Activated CD4-positive, CD25-positive, alpha-beta regulatory T cell (primary cell): ENCODE measurements at places on chromosomes 7 and 10.
A peak's percentile ranks its signal among the peaks of the same experiment; 100 is the strongest.

DNA sequence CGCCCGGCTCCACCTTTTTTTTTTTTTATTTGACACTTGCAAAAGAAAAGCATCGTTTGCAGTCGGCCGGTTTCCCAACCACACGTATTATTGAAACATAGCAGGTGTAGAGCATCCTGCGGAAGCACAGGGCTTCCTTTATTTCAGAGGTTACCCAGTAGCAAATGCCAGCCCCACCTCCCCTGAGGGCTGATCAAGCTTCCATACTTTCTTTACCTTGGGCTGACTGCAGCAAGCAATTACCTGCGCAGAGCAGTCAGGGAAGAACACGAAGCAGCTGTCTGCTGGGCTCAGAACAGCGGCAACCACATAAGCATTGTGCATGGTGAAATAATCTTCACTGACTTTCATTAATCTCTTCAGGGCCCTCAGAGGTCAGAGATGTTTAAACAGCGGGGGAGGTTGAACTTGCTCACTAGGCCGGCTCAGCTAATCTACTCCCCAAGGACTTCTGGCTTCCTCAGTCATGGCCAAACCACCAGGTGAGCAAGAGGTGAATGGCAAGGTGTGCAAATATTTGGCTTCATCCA, 784.7 kb upstream of the AUTS2 start:
- no peak for DNase-seq

GRCh38 chr10:25696013-25696708, 237.9 kb upstream of the MYO3A start:
- DNase-seq = no peak

GRCh38 chr7:98840096-98840495, 29.7 kb downstream of the TMEM130 start:
- no peak for DNase-seq

GRCh38 chr7:151626422-151627115, 106.9 kb upstream of the RHEB start:
- no peak for DNase-seq

GRCh38 chr7:46126675-46127300, 205.7 kb upstream of the IGFBP3 start:
- DNase-seq = no peak

DNA sequence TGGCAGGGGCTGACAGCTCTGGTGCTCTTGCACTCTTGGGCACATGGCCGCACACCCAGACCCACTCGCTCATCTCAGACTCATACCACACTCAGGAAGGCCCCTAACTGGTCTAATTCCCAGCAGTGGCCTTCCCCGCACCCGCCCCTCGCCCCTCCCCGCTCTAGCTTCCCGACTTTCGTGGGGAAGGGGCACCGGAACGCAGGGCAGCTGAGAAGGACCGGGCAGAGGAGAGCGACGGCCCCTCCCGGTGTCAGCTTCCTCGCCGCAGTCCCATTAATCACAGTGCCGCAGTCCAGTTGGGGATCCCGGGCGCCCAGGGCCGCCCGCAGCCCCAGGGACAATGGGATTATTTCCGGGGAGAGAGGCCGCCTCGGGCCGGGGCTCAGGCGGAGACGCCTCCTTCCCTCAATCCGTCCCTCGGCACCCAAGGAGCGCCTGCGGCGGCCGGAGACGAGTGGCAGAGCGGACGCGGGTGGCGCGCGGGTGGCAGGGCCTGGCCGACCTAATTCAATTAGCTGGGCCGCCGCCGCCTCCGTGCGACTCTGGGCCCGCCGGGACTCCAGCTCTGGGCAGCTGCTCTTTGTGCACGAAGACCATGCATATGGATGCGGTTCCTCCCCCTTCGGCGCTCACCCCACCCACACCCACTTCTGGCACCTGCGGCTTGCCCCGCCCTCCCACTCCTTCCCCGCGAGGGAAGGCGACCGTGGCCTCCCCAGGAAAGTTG, 7.8 kb upstream of the TLX1 start:
- DNase-seq = no peak

DNA sequence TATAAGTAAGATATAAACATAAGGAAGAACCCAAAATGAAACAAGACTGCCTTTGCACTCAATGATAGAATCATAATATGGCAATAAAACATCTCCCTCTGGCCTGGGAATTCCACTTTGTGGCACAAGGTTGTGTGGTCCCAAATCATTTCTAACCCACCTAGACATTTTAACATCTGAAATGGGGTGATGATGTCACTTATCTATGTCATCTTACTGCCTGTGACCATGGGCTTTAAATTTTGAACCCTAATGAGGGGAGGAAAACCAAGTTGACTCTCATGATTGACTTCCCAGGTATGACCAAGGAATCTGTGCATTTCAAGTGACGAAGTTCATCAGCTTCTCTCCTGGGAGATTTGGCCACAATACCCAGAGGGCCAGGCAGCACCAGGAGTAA, 24.5 kb upstream of the ACSM6 start:
- DNase-seq = no peak

DNA sequence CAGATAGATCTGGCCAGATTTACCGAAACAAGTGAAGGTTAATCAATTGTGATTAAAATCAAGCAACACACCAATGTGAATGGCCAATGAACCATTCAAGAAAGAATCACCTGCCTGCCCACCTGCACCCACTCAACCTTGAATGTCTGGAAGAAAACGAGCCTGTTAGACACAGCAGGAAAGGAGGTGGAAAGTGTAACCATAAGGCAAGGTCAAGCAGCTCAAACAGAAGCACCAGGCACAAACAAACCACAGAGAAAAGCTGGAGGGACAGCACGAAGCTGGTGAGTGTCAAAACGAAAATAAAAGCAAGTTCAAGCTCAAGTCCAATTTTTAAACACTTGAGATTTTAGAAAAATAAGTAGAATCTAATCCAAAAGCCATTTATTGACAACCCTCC, 64.9 kb downstream of the STEAP1B start:
- no peak for DNase-seq

- no peak for DNase-seq
Measured at GRCh38 chr10:91296471-91296870, 76.0 kb downstream of the PCGF5 start.

DNA sequence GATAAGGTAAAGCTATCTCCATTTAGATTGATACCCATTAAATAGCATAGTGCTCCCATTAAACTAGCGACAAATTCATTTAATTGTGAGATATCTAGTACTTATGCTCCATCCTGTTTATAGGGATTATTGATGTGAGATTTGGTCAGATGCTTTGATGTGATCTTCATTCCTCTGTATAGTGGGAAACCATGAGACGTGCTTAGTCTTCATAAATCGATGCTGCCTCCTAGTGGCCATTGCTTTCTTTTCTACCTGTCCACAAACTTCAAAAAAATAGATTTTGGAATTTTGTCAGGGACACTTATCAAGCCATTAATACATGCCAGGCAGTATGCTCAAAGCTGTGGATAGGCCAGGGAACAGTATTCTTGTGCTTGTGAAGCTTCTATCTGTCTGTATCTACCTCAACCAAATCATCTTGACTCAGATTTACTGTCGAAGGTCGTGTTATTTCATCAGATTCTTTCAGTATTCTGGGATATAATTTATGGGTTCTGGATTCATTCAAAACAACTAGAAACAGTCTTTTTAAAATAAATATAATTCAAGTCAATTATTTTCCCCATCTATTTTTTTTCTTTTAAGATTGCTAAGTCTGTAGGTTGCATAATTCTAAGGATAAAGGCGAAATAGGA, 12.0 kb downstream of the LSM8 start:
- DNase-seq = peak; percentile 13

DNA sequence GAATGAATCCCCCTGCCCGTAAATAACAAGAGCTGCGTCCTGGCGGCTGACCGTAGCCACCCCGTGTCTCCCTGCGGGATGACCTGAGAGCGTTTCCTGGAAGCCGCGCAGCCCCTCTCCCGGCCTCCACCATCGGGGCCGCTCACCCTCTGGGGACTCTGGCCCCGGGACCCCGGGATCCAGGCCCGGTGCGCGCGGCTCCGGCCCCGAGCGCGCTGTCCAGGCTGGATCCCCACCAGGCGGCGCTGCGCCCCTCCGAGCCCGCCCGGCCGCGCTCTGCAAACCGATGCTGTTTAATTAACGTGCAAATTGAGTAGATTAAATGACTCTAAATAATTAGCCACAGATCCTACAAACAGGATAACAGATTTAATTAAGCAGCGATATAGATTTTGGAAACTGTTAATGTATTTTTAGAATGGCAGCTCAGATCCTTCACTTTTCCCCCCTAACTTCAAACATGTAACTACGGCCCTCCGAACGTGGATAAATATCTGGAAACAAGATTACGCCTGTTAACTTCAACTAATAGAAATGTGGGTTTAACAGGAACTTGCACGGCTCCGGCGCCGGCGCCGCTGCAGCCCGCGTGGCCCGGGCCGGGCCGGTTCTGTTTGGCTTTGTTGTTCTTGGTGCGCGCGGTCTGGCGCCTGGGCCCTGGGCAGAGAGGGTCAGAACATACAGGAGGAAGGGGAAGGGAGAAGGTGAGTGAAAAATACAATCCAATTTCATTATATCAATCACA, 7.1 kb upstream of the UNCX start:
- DNase-seq = peak; percentile 24

GRCh38 chr10:42990721-42991441, 86.0 kb upstream of the RET start:
- no peak for DNase-seq

- DNase-seq = no peak
Measured at GRCh38 chr10:84845628-84846261, 517.4 kb downstream of the CCSER2 start.

- no peak for DNase-seq
Measured at GRCh38 chr7:37920849-37921805, 687 bp downstream of the EPDR1 start.

DNA sequence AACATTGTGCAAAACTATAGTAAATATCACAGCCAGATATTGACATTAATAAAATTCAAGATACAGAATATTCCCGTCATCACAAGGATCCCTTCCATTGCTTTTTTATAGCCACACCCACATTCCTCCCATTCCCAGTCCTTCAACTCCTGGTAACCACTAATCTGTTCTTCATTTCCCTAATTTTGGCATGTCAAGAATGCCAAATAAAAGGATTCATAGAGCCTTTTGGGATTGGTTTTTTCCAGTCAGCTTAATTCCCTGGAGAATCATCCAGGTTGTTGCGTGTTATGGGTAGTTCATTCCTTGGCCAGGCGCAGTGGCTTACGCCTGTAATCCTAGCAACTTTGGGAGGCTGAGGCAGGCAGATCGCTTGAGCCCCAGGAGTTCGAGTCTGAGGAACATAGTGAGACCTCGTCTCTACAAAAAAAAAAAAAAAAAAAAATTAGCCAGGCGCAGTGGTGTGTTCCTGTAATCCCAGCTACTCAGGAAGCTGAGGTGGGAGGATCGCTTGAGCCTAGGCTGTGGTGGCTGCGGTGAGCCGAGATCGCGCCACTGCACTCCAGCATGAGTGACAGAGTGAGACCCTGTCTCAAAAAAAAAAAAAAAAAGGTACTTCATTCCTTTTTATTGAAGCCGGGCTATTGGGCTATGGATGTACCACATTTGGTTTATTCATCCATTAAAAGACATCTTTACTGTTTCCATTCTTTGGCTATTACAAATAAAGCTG, 2.7 kb downstream of the OGDH start:
- no peak for DNase-seq

GRCh38 chr10:78047314-78047891, 13.7 kb downstream of the RPS24 start:
- DNase-seq = peak; percentile 81

- no peak for DNase-seq
Measured at GRCh38 chr7:154855366-154855765, 147.6 kb downstream of the PAXIP1 start.

DNA sequence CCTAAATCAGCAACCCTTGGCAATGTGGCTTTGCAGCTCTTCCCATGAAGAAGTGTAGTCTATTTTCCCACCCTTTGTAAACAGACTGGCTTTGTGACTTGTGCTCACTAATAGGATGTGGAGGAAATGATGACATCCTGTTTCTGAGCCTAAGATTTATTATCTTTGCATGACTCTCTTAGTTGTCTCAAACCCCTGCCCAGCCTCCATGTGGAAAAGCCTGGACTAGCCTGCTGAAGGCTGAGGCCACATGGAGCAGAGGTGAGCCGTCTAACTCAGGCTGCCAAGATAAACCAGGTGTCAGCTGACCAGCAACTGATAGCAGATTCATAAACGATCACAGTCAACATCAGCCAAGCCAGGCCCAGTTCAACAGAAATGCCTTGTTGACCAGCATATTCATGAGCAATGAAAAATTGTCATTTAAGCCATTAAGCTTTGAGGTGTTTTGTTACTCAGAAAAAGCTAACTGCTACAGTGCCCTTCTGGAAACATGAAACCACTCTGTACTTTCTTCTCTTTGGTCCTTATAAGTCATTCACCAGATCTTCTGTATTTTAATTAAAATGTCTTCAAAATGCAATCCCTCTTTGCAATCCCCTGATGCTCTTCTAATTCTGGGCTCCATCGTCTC, 586.3 kb upstream of the ANKRD30A start:
- no peak for DNase-seq

DNA sequence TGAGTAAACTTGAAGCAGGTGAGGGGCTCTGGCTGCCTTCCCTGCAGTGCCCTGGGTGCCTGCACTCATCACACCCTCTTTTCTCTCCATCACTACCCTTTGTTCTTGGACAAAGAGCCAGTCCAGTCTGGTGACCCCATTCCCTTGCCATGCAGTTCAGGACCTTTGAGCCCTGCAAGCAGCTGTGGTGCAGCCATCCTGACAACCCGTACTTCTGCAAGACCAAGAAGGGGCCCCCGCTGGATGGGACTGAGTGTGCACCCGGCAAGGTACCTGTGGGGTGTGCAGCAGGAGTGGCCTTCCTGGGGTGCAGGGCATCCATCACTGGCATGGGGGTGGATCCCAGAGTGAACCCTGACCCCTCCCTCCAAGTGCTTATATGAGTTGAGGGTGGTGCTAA, 48.7 kb downstream of the TBATA start:
- DNase-seq = no peak

DNA sequence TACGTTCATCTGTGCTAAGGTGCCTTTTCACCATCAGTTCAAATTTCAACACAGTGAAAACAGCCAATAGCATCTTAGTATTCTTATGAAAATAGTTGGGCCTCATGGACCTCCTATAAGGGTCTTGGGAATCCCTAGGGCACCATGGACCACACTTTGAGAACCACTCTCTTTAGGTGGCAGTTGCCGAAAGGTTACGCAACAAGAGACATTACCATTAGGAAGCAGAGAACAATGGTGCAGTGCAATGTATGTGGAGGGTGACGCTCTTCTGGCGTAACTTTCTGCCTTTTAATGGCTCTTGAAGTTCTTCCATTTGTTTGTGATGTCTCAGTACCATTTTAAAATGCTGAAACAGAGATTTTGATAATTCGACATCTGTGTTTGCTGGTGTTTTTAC, 131.1 kb downstream of the CNNM2 start:
- no peak for DNase-seq

DNA sequence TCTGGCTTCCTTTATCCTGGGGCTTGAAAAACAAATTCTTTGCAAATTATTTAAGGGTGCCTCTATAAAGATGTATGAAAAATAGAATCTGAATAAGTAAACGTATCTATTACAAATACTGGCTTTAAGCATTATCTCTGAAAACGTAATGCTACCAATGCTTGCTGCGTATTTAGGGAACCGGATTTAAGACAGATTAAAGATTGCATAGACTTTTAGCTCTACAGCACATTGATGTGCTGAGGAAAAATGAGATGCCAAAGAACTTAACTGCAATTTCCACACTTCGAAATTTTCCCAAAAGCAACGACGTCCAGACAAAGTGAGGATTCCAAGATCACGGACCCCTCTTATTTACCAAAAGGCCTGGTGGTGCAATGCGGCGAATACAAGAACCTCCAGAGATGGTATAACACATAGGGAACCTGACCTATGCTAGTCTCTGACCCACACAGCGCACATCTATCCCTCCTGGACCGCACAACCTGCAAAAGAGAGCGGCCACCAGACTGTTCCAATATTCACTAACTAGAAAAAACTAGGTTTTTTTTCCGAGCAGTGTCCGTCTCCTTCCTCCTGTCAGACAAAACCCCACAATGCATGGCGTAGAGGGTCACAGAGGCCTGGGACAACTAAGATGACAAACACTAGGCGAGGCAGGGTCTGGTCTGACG, 34.3 kb upstream of the PHF14 start:
- DNase-seq = no peak
